ENCODE measurements at places on chromosomes 3 and 15.

GRCh38 chr15:91302588-91303439 is 202.8 kb downstream of the SV2B start:
- peak; percentile 8 for DNase-seq

- DNase-seq: no peak
Measured at GRCh38 chr15:27928386-27928785, 170.7 kb downstream of the OCA2 start.

- no peak for DNase-seq
Measured at GRCh38 chr15:56757875-56758274, 24.6 kb upstream of the ZNF280D start.

DNA sequence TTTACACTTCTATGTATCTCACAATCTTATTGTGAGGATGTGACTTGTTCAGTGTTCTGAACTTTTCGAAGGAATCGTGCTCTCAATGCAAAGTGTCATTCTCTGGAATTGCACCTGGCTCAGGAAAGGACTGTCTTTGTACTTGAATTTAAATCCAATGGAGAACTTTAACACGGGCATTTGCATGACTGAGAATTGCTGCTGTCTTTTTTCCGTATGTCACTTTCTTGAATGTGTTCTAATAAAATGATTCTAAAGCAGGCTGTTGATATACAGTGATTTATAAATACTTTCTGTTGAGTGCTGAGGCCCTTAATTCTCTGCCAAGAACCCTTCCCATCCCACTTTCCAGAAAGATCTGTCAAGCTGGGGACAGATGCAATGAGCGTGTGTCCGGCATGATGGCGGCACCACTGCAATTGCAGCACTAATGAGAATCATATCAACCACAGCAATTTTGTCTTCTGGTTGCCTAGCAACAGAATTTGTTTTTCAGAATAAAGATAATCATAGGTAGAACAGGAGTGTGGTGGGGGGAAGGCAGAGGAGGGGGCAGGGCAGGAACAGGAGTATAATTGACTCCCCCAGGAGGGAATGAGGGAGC is 210.6 kb upstream of the UMPS start:
- DNase-seq: peak; percentile 12

DNA sequence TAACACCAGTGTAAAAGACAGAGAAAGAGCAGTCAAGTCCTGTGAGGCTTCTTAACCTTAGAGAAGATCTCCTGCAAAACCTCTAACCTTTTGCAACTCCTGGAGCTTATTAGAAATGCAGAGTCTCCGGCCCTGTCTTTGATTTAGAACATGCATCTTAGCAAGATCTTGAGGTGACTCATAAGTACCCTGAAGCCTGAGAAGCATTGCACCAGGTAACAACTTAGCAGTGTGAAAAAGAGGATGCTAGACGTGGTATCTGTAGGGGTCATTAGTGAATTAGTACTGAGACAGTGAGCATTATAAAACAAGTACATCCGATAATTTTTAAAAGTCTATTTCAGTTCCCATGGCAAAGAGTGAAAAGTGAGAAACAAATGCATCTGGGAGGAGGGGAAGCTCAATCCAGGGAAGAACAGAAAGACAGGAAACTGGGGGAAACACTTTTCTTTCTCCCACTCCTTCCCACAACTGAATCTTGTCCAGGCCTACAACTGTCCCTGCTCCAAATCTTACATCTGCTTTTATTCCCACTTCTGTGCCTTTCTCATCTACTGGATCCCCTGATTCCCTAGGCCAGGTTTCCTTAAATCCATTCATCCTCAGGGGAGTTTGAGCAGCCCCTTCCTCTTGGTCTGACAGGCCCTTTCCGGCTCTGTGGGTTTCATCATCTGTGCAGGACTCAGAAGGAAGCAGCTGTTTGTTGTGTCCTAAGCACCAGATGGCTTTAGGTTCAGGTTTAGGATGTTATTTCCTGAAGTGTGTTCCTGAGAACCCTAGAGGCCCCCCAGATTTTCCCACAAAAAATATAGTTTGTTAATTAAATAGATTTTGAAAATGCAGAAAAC is 128.1 kb upstream of the IL12A start:
- no peak for DNase-seq

GRCh38 chr15:37099319-37100108 is 835 bp downstream of the MEIS2 start:
- no peak for DNase-seq

GRCh38 chr15:40569129-40569953 is at the start of gene RPUSD2:
TSS of gene RPUSD2 (plus strand) at chr15:40569299. CDS start at chr15:40569338, 39 bp downstream.
- DNase-seq: peak; percentile 58

DNA sequence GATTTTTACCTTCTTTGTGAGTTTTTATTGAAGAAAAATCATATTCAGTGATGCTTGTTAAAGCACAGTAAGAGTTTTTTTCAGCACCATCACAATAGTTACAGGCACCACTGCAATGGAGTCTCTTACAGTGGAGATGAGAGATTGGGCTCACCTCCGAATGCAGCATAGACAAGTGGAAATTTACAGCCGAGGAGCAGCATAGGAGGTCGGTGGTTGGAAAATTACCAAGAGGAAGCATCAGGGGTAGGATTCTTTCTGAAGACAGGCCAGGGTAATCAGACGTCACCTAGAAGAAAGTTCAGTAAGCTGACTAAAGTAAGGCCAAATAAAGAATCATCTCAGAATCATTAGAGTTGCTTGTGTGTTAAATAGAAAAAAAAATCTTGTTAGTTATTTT is 491.6 kb downstream of the RBMS3 start:
- no peak for DNase-seq

- no peak for DNase-seq
Measured at GRCh38 chr15:47397655-47398054, 319.6 kb upstream of the SEMA6D start.

DNA sequence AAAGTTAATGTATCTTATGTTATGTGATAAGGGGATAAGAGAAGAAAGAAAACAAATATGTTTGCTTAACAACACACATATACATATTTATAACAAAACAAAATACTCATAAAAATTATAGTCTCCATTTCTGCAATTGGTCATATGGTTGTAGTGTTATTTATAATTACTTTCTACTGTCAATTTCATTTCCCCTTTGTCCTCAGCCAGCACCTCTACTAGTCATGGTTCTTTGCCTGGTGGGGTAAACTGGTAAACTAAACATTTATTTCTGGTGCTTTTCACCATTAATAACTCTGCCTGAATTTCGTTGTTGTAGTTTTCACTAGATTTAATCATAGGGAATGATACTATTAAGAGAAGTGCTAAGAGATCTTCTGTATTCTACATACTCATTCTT is 88.0 kb upstream of the ALCAM start:
- DNase-seq: no peak

DNA sequence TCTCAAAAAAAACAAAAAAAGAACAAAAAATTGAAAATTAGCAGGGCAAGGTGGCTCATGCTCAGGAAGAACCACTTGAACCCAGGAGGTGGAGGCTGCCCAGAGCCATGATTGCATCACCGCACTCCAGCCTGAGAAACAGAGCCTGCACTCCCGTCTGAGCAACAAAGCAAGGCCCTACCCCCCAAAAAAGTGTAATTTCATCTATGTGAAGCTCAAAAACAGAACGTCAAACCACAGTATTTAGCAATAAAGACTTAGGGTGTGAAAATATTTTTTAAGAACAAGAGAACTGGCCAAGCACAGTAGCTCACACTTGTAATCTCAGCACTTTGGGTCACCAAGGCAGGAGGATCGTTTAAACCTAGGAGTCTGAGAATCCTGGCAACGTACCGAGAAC is 38.2 kb downstream of the STAG1 start:
- no peak for DNase-seq

Data from NCI-H2081 treated with DMSO at 0.1 percent for 48 hours (cell line).